Breast epithelium (tissue), 4 donors: ENCODE measurements at places on chromosomes 2 and 18. TPM values are rescaled to one million over a fixed set of nuclear protein-coding genes. Genes with fewer than 3 reads are reported as not detected.
A peak's percentile ranks its signal among the peaks of the same experiment; 100 is the strongest.

DNA sequence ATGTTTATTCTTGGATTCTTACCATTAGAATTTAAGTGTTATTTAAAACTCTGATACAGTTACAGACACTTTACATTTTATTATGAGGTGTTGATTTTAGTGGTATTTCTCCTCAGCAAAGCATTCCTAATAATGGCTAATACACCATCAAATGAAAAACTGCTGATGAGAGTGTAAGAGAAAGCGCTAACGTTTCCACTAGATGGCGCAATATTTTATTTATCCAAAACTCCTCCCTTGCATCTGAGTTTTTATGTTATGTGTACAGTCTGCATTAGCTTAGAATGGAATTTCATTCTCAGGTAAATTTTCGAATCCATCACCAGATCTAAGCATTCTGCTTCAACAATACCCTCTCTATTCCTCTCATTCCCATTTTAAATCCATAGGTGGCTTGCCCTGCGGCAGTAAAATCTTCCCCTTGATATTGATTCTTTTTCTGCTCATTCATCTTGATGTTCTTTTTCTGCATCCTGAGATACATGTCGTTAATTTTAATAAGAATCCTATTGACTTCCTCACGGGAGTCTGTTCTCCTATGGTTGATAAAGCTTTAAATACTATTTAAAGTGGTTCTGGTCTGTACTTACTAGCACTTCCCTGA is 53.9 kb downstream of the PRKRA start:
- no peaks in the 10 kb centered on the region for H3K4me1 ChIP-seq
- H3K36me3 ChIP-seq: no peaks in the 10 kb centered on the region
- no peak overlapping the region for H3K27ac ChIP-seq
- no peak for DNase-seq

GRCh38 chr18:76505614-76506013 is 10.6 kb upstream of the ZNF516 start:
- no peak overlapping the region for H3K27ac ChIP-seq
- H3K27me3 ChIP-seq: no peaks in the 10 kb centered on the region

DNA sequence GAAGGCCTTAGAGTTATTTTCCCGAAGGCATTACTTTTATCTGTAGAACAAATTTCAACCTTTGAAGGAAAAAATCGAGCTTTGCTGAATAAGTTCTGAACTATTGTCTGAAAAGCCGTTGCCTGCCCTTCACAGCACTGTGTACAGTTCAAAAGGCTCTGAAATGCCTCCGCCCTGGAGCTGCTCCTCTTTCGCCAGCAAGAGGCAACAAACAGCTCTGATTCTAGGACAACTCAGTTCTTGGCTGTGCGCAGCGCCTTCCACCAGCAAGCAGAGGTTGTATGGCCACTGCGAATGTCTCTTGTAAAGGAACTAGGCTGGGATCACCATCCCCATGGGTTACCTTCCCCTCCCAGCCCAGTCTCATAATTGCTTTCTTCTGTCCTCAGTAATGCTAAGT is 308.5 kb downstream of the GBX2 start:
- H3K36me3 ChIP-seq: no peaks in the 10 kb centered on the region
- no peak for DNase-seq
- no peaks in the 10 kb centered on the region for H3K4me1 ChIP-seq

DNA sequence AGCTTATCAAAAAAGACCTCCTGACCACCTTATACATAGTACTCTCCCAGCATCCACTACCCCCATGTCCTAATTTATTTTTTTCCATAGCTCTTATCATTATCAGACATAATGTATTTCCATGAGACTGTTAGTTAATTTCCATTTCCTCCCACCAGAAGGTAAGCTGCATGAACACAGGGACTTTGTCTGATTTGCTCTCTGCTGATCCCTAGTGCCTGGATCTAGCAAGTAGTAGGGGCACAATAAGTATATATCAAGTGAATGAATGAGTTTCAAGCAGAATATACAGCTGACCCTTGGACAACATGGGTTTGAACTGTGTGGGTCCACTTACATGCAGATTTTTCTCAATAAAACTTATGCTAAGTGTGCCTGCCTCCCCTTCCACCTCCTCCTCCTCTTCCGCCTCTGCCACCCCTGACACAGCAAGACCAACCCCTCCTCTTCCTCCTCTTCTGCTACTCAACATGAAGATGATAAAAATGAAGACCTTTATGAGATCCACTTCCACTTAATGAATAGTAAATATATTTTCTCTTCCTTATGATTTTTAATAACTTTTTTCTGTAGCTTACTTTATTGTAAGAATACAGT is 53.8 kb downstream of the CTAGE1 start:
- no peaks in the 10 kb centered on the region for H3K4me1 ChIP-seq
- H3K36me3 ChIP-seq: no peaks in the 10 kb centered on the region
- H3K27ac ChIP-seq: no peak overlapping the region
- no peak overlapping the region for H3K4me3 ChIP-seq
- H3K27me3 ChIP-seq: no peaks in the 10 kb centered on the region

GRCh38 chr2:183371545-183371944 is 247.3 kb downstream of the NUP35 start:
- H3K27me3 ChIP-seq: no peaks in the 10 kb centered on the region
- no peak for DNase-seq
- no peaks in the 10 kb centered on the region for H3K36me3 ChIP-seq
- H3K4me3 ChIP-seq: no peak overlapping the region

ITGA4 gene
- 11.7 TPM for total RNA-seq

- H3K36me3 ChIP-seq: no peaks in the 10 kb centered on the region
- no peaks in the 10 kb centered on the region for H3K27me3 ChIP-seq
Measured at GRCh38 chr2:58097025-58097424, 50.4 kb downstream of the VRK2 start.

ATOH8 gene
- 20.8 TPM for total RNA-seq

RNF181 gene
- 243 TPM for total RNA-seq

- H3K27ac ChIP-seq: no peak overlapping the region
- H3K36me3 ChIP-seq: no peaks in the 10 kb centered on the region
- DNase-seq: no peak
- H3K27me3 ChIP-seq: no peaks in the 10 kb centered on the region
- no peaks in the 10 kb centered on the region for H3K4me1 ChIP-seq
Measured at GRCh38 chr2:177680866-177681712, 288.5 kb downstream of the AGPS start.

DNA sequence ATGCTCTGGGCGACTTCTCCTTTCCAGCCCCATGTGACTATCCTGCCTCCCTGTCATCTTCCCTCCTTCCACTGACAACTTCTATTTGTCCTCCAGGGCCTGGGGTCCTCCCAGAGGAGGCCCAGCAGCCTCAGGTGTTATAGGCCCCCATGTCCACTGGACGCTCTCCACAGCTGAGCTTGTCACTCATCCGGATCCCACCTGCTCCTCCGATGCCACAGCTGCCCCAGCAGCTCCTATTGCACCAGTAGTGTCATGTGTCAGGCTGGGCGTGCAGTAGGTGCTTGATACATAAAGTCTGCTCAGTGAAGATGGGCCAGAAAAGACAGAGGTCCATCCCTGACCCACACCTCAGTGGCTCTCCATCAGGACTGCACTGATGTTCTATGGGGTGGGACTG is 305.7 kb upstream of the MYT1L start:
- peaks cover 26% of the 10 kb centered on the region for H3K27me3 ChIP-seq
- no peak overlapping the region for H3K4me3 ChIP-seq
- H3K27ac ChIP-seq: no peak overlapping the region
- DNase-seq: no peak
- H3K4me1 ChIP-seq: no peaks in the 10 kb centered on the region
- H3K36me3 ChIP-seq: no peaks in the 10 kb centered on the region

- no peaks in the 10 kb centered on the region for H3K36me3 ChIP-seq
- H3K4me1 ChIP-seq: no peaks in the 10 kb centered on the region
- no peaks in the 10 kb centered on the region for H3K27me3 ChIP-seq
Measured at GRCh38 chr2:55929476-55929875, 5.9 kb upstream of the EFEMP1 start.

CRYGD gene
- total RNA-seq: not detected

CENPA gene
- not detected for total RNA-seq

GRCh38 chr18:80246445-80247392 is 595 bp downstream of the PARD6G start:
- H3K36me3 ChIP-seq: no peaks in the 10 kb centered on the region
- peak overlapping the region; percentile 87 for H3K4me3 ChIP-seq
- H3K27ac ChIP-seq: peak overlapping the region; percentile 71

DNA sequence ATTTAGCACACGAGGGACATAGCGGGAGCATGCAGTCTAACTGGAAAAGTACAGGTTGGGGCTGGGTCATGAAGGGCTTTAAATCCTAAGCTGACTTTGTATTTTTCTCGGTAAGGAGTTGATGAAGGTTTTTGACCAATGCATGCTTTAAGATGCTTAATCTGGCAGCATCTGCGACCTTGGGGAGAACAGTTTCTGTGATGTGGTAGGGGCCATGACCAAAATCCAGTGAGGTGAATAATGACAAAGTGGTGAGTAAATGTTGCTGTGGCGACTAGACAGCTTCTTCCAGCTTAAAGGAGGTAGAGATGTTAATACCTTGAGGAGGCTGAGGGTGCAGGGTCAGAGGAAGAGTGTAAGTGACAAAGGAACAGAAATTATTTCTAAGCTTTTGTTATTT is 174.6 kb upstream of the ALPP start:
- DNase-seq: no peak
- no peaks in the 10 kb centered on the region for H3K27me3 ChIP-seq
- H3K27ac ChIP-seq: no peak overlapping the region
- no peaks in the 10 kb centered on the region for H3K36me3 ChIP-seq

DNA sequence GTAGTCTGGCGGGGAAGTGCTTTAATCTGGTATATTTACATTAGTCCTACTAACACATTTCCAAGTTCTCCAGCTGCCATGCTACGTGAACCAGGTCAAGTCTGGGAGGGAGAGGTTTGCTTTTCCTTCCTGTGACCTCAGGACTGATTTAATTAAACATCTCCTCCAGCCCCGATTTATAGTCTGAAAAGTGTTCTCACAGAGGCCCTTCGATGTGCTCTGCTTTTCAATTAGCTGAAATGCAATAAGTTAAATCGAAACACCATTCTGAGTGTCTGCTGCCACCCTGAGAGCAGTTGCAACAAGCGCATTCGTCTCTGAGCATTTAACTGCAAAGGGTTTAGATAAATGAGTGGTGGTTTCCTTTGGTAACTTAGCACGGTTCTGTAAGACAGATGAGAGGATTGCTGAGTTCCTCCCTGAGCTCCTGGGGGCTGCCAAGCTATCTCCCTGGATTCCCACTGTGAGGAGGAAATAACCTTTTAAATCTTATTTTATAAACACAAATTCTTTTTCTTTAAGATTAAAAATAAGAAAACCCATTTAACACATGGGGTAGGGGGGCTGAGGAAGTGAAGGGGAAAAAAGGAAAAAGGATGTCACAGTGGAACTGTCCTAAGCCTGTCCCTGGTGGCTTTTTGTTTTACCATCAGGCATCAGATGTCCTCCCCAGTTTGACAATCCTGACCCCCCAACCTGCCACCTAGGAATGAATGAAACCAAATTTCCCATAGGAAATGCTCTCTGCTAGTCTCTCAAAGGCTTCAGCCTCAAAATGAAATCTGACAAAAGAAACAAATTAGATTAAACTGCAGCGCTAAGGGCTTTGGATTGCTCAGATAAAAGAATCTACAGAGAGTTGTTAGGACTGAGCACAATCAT is 56.5 kb upstream of the CREB1 start:
- H3K27ac ChIP-seq: no peak overlapping the region
- DNase-seq: peak; percentile 30
- H3K36me3 ChIP-seq: no peaks in the 10 kb centered on the region
- H3K27me3 ChIP-seq: no peaks in the 10 kb centered on the region
- H3K4me3 ChIP-seq: no peak overlapping the region

CCDC121 gene
- 8.9 TPM for total RNA-seq

DNA sequence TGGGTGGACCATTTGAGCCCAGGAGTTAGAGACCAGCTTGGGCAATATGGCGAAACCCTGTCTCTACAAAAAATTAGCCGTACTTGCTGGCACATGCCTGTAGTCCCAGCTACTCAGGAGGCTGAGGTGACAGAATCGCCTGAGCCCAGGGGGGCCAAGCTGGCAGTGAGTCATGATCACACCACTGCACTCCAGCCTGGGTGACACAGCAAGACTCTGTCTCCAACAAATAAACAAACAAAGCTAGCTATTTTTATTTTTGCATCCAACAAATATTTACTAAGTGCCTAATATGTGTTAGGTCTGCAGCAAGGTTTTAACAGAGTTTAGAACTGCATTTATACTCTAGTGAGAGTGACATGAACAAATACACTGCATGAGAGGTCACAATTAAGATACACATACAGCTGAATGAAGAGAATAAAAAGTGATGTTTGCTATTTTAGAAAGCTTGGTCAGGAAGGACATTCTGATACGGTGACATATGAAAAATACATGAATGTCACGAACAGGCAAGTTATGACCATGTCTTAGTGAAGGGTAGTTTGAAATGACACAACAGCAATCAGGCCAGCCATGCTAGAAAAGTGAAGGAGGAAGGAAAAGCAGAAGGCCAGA is 83.2 kb upstream of the FRZB start:
- H3K4me1 ChIP-seq: no peaks in the 10 kb centered on the region
- no peak overlapping the region for H3K27ac ChIP-seq
- DNase-seq: no peak
- no peak overlapping the region for H3K4me3 ChIP-seq
- H3K27me3 ChIP-seq: no peaks in the 10 kb centered on the region

- H3K27me3 ChIP-seq: no peaks in the 10 kb centered on the region
- H3K27ac ChIP-seq: no peak overlapping the region
- H3K36me3 ChIP-seq: no peaks in the 10 kb centered on the region
- no peaks in the 10 kb centered on the region for H3K4me1 ChIP-seq
- DNase-seq: no peak
Measured at GRCh38 chr2:204477358-204477950, 67.8 kb upstream of the PARD3B start.

GRCh38 chr2:46563186-46563585 is 83.8 kb downstream of the TMEM247 start:
- no peaks in the 10 kb centered on the region for H3K4me1 ChIP-seq
- no peak overlapping the region for H3K4me3 ChIP-seq
- no peaks in the 10 kb centered on the region for H3K27me3 ChIP-seq

- H3K27ac ChIP-seq: peak overlapping the region; percentile 99
- H3K4me1 ChIP-seq: no peaks in the 10 kb centered on the region
- H3K4me3 ChIP-seq: peak overlapping the region; percentile 81
- no peak for DNase-seq
- H3K27me3 ChIP-seq: no peaks in the 10 kb centered on the region
- H3K36me3 ChIP-seq: no peaks in the 10 kb centered on the region
Measured at GRCh38 chr2:24492421-24493279, 1.6 kb downstream of the NCOA1 start.

- no peak overlapping the region for H3K4me3 ChIP-seq
- no peaks in the 10 kb centered on the region for H3K27me3 ChIP-seq
- no peak for DNase-seq
- no peak overlapping the region for H3K27ac ChIP-seq
Measured at GRCh38 chr2:166609183-166609959, 115.3 kb upstream of the SCN7A start.

PRSS56 gene
- not detected for total RNA-seq

TUBA3E gene
- not detected for total RNA-seq

CGREF1 gene
- 3.4 TPM for total RNA-seq

DNA sequence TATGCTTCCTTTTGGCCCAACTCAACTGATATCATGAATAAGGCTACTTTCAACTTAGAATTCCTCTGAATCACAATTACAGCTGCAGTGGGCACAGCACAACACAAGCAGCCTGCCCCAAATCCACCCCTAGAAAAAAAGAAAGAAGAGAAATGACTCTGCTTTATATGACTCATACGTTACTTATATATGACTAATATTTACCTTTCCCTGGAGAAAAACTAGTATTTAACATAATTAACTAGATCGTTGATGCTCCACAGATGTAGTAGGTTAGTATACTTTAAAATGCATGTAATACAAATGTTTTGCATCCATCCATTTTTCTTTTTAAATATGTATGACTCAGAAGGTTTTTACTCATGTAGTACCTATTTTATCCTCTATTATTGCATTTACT is 133.3 kb upstream of the UNC80 start:
- no peaks in the 10 kb centered on the region for H3K27me3 ChIP-seq
- no peak overlapping the region for H3K4me3 ChIP-seq
- peaks cover 3% of the 10 kb centered on the region for H3K36me3 ChIP-seq
- no peaks in the 10 kb centered on the region for H3K4me1 ChIP-seq
- no peak for DNase-seq
- H3K27ac ChIP-seq: no peak overlapping the region

CLEC4F gene
- not detected for total RNA-seq
